ENCODE measurements at places on chromosomes 16 and 17.

DNA sequence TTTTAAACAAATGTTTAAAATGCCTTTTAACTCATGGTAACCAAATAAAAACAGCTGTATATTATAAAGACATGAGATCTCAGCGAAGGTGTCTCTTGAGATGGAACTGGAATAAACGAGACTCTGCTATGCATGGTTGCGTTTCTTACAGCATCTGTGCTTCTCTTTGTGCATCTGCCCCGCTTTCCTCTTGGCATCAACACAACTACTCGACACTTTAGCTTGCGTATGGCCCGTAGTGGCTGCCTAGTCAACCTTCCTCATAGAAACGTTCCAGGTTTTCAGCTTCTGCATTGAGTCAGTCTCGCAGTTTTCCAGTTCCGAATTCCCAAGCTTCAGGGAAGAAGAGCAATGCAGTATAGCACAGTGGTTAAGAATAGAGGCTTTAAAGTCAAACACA lies 214.9 kb downstream of the CEP112 start:
- DNase-seq = no peak

GRCh38 chr17:66517336-66518009 lies 215.1 kb downstream of the PRKCA start:
- no peak for DNase-seq

GRCh38 chr17:51700011-51700760 lies 439.8 kb downstream of the UTP18 start:
- DNase-seq = no peak

- DNase-seq = no peak
Observed at GRCh38 chr16:89472711-89473075, 17.7 kb downstream of the ANKRD11 start.

Measured in HFFc6 (cell line).